Urothelium cell line (cell line): ENCODE measurements at places on chromosomes 5 and 9.

DNA sequence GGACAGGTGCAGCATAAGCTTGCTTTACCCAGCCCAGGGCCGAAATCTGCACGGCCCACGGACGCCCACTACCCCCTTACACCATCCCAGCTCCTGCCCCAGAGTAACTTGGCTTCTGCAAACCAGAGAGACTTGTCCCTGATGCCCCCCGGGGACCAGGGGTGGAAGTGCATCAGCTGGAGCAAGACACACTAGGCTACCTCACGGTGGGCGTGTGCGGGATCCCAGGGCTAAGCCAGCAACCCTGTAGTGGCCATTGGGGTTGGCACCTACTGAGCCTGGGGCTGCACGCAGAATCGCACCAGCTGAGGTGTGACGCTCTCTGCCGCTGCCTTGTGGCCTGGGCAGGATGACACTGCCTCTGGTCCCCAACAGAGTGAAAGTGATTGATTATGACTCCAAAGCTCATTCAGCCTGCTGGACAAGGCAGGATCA is 6.1 kb upstream of the ZNF79 start:
- peak; percentile 31 for DNase-seq

GRCh38 chr5:79857714-79858409 is 133.2 kb downstream of the MTX3 start:
- peak; percentile 52 for DNase-seq

GRCh38 chr5:149632311-149633251 is 51.3 kb downstream of the ARHGEF37 start:
- DNase-seq, result peak; percentile 61

DNA sequence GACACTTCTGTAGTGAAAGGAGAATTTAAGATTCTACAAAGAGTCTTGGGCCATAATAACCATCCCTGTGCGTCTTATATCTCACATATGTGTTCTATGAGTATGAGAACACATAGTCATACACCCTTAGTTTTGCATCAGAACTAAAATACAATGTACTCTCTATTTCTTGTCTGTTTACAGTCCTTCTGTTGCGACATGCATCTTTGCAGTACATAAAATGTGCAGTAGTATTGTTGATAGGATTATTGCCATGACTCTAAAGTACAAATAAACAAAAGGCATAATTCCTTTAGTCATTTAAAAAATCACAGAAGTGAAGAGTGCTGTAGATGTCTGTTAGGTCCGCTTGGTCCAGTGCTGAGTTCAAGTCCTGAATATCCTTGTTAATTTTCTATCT is 201.9 kb downstream of the NR3C1 start:
- DNase-seq, result no peak

- no peak for DNase-seq
These were observed 372.1 kb downstream of the TLE1 start for GRCh38 chr9:81317223-81317622.

DNA sequence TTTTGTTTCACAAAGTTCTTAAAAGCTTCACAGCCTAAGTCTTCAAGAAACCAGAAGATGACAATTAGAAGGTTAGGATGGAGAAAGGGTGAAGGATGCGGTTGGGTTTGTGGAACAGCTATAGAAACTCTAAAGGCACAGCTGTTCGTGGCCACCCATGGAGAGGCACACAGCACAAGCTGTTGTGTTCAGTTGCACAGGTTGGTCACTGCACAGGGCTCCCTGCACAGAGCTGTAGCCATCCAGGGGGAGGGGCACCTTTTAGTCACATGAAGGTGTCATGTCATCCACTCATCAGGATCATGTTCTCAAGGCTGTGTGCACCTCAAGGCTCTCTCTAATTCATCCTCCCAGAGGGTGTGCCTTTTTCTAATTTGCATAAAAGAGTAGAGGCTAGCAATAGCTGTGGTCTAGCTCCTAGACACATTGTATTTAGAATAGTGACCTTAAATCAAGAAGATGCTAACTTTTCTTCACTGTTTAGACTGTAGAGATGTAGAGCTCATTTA is 5.0 kb upstream of the RASGRF2 start:
- no peak for DNase-seq

DNA sequence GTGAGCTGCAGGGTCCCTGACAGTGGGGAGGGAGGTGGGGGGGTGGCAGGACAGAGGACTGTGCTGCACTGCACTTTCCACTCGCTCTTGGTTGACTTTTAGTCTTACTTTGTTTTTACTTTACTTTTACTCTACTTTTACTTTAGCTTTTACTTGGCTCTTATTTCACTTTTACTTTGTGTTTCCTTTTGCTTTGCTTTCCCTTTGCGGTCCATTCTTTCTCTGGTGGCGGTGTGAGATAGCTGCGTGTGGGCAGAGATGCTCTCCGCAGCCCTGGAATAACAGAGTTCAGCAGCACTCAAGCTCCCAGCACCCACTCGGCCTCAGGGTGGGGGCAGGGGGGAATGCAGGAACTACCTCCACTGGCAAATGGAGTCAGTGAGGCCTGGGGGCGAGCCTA is 4.7 kb downstream of the AK8 start:
- DNase-seq, result no peak

GRCh38 chr5:80070338-80071056 is 35.3 kb downstream of the THBS4 start:
- no peak for DNase-seq
